ENCODE measurements at places on chromosomes 3 and 15.
A peak's percentile ranks its signal among the peaks of the same experiment; 100 is the strongest.

- H3K4me1 ChIP-seq, result no peaks in the 10 kb centered on the region
- no peaks in the 10 kb centered on the region for H3K36me3 ChIP-seq
- no peak within 1 kb of the TSS for H3K4me3 ChIP-seq
These were observed at the start of gene BCL2A1 for GRCh38 chr15:79970624-79971434. BCL2A1 (minus strand) TSS chr15:79971196; CDS start chr15:79971119, 77 bp downstream.

DNA sequence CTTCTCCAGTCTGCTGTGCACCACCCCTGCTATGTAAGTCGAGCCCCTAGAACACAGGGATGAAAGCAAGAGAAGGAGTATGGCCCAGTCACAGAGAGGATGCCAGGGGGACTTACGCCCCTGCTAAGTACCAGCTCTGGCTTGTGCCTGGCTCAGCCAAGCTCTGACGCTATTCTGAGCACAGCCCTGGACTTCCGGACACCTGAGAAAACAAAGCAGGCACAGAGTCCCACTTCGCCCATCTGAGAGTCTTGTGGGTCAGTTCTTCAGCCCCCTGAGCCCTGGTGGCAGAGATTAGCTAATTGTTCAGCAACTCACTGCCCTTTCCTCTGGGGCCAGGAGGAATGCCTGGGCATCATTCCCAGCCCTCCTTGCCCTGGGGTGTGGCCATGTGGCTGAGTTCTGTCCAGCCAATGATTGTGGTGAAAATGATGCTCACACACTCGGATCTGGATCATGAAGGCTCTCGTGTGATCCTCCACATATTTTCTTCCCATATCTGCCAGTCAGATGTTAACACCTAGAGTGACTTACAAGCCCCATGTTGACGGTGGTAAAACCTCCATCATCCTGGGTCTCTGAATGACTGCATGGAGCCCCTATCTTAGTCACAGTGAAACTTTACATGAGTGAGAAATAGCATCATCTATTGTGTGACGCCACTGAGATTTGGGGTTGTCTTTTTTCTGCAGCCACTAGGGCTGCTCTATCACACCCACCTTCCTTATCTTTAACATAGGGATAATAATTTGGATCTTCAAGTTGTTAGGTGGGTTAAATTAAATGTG lies 105.7 kb downstream of the TPRA1 start:
- no peak for DNase-seq
- H3K36me3 ChIP-seq, result no peaks in the 10 kb centered on the region
- H3K4me3 ChIP-seq, result no peak overlapping the region
- H3K27ac ChIP-seq, result no peak overlapping the region

DNA sequence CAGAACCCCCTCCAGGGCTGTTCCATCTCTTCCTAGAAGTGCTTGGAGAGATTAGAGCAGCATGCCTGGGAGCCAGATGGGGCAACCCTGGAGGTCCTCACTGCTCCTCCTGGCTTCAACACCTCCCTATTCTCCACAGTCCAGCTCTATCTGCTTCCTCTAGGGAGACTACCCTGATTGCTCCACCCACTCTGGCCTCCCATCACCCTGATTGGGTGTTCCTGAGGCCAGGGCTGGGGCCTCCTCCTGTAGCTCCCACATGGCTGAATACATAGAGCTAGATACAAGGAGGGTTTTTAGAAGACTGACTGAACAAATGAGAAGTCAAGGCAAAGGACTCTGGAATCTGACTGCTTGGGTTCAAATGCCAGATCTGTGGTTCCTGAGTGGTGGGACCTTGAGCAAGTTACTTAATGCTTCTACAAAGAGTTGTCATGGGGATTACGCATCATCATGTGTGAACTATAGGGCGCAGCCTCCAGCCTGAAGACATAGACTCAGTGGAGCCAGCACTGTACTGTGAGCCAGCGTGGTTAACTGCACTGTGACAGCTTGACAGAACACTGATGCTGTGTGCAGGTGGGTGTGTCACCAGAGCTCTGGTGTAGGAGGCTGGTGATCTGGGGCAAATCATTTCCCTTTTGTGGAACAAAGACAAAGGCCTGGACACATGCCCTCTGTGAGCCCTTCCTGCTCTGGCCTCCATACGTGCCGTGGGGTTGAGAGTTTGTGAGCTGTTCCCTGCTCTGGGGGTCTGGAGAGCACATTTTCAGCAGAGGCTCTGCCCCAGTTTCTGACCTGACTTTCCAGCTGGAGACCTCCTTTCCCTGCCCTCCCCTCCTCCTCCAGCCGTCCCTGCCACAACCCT lies 74.8 kb downstream of the SCN5A start:
- H3K27me3 ChIP-seq, result no peaks in the 10 kb centered on the region
- no peaks in the 10 kb centered on the region for H3K36me3 ChIP-seq
- H3K4me1 ChIP-seq, result no peaks in the 10 kb centered on the region
- peak; percentile 4 for DNase-seq
- H3K27ac ChIP-seq, result no peak overlapping the region

DNA sequence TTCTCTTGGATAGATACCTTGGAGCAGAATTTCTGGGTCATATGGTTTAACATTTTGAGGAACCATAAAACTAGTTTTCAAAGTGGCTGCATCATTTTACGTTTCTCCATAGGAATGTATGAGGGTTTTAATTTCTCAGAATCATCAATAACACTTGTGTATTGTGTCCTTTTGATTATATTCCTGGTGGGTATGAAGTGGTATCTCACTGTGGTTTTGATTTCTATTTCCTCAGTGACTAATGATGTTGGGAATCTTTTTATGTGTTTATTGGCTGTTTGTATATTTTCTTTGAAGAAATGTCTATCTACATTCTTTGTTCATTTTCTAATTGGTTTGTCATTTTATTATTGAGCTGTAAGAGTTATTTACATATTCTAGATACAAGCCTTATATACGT lies 28.8 kb downstream of the CDIN1 start:
- H3K36me3 ChIP-seq, result no peaks in the 10 kb centered on the region
- peaks cover 12% of the 10 kb centered on the region for H3K4me1 ChIP-seq
- no peak overlapping the region for H3K27ac ChIP-seq
- H3K27me3 ChIP-seq, result no peaks in the 10 kb centered on the region
- no peak overlapping the region for H3K4me3 ChIP-seq

- no peak overlapping the region for H3K4me3 ChIP-seq
- H3K27me3 ChIP-seq, result no peaks in the 10 kb centered on the region
- no peak overlapping the region for H3K27ac ChIP-seq
- no peak for DNase-seq
- H3K36me3 ChIP-seq, result no peaks in the 10 kb centered on the region
These were observed 149.7 kb upstream of the PROK2 start for GRCh38 chr3:71934520-71935270.
